ENCODE measurements at places on chromosomes 11 and 22.

GRCh38 chr11:117907276-117908108, 21.7 kb downstream of the TMPRSS13 start:
- peak; percentile 36 for DNase-seq

GRCh38 chr11:115471367-115471766, 32.8 kb downstream of the CADM1 start:
- DNase-seq = no peak

DNA sequence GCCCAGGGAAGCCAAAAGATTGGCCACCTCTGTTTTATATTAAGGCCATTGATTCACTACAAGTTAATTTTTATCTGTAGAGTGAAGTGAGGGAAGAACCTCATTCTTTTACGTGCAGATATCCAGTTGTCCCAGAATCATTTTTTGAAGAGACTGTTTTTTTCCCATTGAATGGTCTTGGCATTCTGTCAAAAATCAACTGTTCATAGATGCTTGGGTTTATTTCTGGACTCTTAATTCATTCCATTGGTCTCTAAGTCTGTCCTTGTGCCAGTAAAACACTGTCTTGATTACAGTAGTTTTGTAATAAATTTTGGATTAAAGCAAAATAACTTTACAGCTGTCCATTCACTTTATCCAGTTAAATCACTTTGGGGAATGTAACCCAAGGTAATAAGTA, 26.8 kb downstream of the WBP2NL start:
- no peak for DNase-seq

- no peak for DNase-seq
Observed at GRCh38 chr11:29008481-29008880, 900.3 kb downstream of the METTL15 start.

- DNase-seq = no peak
Observed at GRCh38 chr22:34709641-34710040, 356.3 kb upstream of the ISX start.

DNA sequence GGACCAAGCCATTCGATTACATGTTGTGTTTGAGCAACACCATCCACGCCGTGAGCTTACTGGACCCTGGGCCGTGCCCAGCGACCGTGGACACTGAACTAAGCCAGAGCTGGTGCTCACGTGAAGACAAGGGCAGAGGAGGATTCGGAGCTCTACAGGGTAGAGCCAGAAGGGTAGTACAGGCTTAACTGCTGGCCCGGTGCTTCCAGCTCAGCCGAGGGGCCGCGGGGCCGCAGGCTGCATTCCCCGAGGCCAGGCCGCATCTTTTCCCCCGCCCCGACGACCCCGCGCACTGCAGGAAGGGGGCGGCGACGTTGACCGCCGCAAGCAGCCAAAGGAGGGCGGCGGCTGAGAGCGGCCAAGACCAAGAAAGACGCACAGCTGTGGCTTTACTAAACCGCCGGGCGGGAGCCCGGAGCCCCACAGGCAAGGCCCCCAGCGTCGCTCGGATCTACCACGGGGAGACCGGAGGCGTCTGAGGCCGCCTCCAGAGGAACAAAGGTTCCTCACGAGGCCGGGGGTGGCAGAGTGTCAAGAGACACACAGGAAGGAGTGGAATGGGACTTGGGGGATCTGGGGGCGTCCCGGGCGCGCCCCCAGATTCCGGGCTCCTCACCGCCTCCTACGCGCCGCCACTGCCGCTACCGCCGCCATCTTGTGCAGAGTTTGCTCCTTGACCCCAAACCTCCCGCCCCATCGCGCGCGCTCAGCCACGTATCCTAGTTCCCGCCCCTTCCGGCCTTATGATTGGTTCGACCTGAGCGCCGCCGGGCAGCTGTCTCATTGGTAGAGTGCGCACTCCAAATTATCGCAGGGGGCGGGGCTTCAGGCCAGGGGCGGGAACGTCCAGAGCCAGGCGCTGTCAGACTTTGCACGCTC, at the start of gene GANAB:
TSS of gene GANAB (minus strand) at position 668 of the 879 bp plus-strand sequence. CDS start at position 654, 14 bp downstream.
- peak; percentile 98 for DNase-seq

DNA sequence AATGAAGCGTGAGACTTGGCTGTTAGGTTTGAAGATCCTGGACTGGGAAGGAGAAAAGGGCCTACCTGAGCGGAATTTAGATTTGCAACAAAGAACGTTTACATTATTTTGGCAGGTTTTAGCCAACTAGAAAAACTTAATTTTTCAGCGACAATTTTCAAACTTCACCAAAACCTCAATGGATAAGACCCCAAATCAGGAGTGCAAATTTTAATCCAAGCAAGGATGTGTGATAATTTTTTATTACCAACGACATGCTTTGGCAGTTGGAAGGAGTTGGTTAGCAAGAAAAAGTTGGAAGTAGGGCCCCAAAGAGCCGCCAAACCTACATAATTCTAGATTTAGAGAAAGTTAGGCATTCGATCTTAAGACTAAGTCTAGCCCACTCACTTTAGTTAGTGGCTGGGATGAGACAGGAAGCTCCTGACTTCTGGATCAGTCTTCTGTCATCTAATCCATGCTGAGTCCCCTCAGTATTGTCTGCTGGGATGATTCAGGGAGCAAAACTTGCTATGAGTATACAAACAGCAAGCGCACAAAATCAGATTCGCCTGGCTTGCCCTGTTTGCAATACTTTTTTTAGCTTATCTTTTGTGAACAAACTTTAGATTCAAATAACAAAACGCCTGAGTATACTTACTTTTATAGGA, 787 bp upstream of the RDX start:
- no peak for DNase-seq

- DNase-seq = no peak
Observed at GRCh38 chr11:122271137-122271536, 155.1 kb upstream of the BLID start.

DNA sequence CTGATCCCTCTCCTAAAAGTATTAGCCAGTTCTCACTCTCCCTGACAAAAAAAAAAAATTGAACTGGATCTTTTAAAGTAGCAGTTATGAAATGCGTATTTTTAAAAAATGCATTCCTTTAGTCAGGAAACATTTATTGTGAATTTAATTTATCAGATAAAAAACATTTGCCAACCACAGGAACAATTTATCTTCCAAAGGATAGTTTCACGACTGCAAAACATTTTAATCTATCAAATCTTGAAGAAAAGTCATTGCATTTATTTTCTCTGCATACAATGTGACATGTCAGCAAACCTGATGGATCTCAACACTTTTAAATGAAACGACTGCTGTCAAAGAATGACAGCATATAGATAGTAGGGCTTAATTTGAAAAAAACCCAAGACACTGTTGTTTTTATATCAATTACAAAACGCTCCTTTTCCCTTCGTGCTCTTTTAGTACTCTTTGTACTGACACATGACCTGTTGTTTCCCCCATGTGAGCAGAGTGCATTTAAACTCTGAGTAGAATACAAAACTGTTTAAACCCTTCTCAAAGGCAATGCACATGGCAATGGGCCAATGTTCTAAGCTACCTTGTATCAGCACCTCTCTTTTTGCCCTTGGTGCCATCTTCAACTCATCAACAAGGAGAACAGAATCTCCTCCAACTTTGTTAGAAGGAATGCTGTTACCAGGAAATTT, 107.0 kb downstream of the ATG16L2 start:
- no peak for DNase-seq

- DNase-seq = no peak
Observed at GRCh38 chr11:30488304-30488998, 97.7 kb downstream of the MPPED2 start.

DNA sequence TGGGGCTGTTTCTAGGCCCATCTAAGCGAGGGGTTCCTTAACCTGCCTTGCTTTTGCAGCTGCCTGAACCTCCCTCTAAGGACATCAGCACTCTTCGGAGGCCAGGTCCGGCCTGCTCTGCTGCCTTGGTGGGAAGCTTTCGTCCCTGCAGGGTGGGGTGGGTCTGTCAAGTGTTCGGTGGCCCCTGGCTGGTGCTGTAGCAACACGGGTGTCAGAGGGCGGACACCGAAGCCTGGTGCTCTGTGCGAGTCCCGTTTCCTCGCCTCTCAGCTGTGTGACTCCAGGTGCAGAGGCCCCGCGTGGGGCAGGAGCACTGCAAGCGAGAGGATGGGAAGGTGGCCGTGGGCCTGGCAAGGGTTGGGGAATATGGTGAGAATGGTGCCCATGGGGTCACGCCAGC, 64.6 kb downstream of the CDKN1C start:
- no peak for DNase-seq

GRCh38 chr11:33674035-33674814, 26.4 kb downstream of the C11orf91 start:
- no peak for DNase-seq

- peak; percentile 20 for DNase-seq
Observed at GRCh38 chr11:128157423-128158298, 429.7 kb downstream of the ETS1 start.

- DNase-seq = no peak
Observed at GRCh38 chr11:5689551-5689983, at the start of gene TRIM22. Gene TRIM22, plus strand, starts transcription at chr11:5689790. Its CDS starts 6,443 bp downstream, at chr11:5696233.

GRCh38 chr22:33654173-33654895, 265.9 kb downstream of the LARGE1 start:
- DNase-seq = no peak

GRCh38 chr11:6251990-6252473, 7.6 kb upstream of the CCKBR start:
- DNase-seq = no peak

DNA sequence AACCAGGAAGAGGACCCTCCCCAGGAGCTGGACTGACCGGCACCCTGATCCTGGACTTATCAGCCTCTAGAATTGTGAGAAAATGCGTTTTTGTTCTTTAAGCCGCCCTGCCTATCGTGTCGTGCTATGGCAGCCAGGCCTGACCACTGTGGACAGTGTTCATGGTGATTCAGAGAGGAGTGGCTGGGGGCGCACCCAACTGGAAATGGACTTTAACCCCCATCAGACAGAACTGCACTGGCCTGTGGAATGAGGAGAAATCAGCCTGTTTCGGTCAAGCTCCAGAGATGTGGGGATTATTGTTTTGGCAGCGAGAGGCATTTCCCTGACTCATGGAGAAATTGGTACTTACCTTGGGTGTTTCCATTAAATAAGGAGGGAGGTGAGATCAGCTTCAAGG, 1437.8 kb downstream of the BRD1 start:
- DNase-seq = no peak

- DNase-seq = no peak
Observed at GRCh38 chr11:113091481-113091780, 130.2 kb downstream of the NCAM1 start.

- DNase-seq = no peak
Observed at GRCh38 chr11:45736424-45736823, 68.5 kb upstream of the SLC35C1 start.

DNA sequence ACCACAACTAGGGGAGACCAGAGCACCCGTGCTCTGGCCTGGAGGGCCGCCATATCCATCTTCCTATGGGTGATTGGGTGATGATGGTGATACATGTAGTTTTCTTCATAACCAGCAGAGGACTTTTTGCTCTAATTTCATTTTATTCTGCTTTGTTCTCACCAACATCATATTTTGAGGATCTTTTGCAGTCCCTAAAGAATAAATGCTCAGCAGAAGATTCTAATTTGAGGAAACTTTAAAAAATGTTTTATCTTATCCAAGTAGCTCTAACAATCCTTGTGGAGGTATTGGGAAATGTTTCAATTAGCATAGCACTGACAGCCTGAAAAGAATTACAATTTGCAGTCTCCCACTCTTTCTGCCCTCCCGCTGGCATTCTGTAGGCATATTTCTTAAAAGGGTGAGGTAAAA, 544.0 kb downstream of the NTM start:
- DNase-seq = no peak

DNA sequence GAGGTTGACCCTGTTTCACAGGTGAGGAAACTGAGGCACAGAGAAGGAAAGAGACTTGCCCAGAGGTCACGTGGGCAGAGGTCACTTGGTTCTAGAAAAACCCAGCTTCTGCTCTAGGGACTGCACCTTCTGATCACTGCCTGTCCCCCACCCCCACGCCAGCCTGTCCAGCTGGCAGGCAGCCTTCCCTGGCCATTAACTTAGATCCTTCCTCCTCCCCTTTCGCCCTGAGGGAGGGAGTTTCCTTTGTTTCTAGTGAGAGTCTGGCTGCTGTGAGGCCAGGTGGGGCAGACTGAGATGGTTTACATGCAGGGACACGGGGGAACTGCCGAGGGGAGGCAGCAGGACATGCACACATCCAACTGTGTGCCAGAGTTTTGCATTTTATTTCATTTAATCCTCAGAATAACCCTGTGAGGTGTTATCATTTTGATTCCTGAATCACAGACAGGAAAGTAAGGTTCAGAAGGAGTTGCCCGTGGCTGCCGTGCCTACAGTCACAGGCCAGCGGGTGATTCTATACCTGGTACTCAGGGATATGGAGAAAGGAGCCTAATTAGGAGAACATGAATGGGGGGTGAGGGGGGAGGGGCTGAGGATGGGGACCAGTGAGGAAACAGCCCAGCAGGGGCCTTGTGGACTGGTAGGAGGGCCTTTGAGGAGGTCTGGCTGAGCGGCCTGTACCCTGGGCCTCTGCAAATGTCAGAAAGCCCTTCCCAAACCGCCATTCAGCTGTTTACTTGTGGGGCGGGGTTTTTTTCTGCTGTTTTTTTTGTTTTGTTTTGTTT, 3.4 kb downstream of the FAM83F start:
- DNase-seq = no peak

DNA sequence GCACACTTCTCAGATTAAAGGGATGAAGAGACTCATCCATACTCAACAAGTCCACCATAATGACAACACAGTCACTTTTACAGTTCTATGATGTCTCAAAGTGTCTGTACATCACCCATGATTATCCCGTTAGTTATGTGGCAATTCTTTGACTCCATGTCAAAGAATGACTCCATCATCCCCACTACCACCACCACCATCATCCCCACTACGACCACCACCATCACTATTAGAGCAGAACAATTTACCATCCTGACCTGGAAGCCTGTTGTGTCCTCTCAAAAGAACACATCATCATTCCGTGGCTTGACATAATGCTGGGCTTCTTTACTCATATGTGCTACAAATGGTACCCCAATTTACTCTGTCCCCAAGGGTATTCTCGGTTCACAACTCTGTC, 13.7 kb downstream of the PRR5L start:
- no peak for DNase-seq

DNA sequence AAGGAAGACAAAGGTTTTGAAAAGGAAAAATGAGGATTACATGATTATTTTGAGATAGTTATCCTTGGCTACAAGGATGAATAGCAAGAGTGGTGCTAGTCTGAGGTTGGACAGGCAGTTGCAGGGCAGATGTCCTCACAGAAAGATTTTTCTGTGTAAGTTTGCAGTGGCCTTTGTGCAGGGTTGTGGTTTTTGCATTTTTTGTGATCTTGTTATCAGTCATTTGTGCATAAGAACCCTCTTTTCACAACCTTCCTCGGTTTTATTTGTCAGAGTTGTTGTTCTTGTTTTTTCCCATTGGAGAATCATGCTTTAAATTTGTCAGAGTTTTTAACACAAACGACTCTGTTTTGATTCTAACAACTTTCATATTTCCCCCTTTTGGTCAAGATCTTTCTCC, 1.4 kb downstream of the CCDC134 start:
- DNase-seq = no peak

- no peak for DNase-seq
Observed at GRCh38 chr11:35623621-35624168, 5.4 kb downstream of the FJX1 start.

- peak; percentile 46 for DNase-seq
Observed at GRCh38 chr11:14414470-14415461, 55.8 kb upstream of the RRAS2 start.

GRCh38 chr22:20615533-20616450, 108.4 kb downstream of the MED15 start:
- DNase-seq = no peak

GRCh38 chr11:129281471-129282415, 89.6 kb upstream of the ARHGAP32 start:
- DNase-seq = no peak

GRCh38 chr11:68528630-68529029, 68.1 kb downstream of the PPP6R3 start:
- DNase-seq = no peak

- peak; percentile 21 for DNase-seq
Observed at GRCh38 chr22:38504731-38505540, 1.2 kb downstream of the DDX17 start.

Measured in stimulated activated CD8-positive, alpha-beta memory T cell treated with anti-CD3 and anti-CD28 coated beads, Interleukin-7, amount 100 ng/mL, for 1 hour (primary cell).